CD4-positive, alpha-beta T cell treated with Interleukin-17A for 4 hours (primary cell): ENCODE measurements at places on chromosomes 16 and 17.

GRCh38 chr16:11141409-11142260 lies 114.4 kb downstream of the SOCS1 start:
- DNase-seq: no peak

- DNase-seq: no peak
Observed at GRCh38 chr17:53971361-53971760, 148.6 kb downstream of the KIF2B start.

DNA sequence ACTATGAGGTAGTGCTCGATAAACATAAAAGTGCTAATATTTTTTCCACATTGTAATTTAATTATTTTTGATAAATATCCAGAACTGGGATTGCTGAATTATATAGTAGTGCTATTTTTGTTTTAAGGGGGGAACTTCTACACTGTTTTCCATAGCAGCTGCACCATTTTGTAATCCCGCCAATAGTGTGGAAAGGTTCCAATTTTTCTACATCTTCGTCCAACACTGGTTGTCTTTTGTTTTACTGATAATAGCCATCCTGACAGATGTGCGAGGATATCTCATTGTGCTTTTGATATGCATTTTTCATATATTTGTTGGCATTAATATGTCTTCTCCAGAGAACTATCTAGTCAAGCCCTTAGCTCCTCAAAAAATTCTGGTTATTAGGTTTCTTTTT lies 259.6 kb upstream of the KCNJ16 start:
- DNase-seq: no peak

GRCh38 chr17:76273445-76274111 lies 8.4 kb downstream of the UBALD2 start:
- no peak for DNase-seq

DNA sequence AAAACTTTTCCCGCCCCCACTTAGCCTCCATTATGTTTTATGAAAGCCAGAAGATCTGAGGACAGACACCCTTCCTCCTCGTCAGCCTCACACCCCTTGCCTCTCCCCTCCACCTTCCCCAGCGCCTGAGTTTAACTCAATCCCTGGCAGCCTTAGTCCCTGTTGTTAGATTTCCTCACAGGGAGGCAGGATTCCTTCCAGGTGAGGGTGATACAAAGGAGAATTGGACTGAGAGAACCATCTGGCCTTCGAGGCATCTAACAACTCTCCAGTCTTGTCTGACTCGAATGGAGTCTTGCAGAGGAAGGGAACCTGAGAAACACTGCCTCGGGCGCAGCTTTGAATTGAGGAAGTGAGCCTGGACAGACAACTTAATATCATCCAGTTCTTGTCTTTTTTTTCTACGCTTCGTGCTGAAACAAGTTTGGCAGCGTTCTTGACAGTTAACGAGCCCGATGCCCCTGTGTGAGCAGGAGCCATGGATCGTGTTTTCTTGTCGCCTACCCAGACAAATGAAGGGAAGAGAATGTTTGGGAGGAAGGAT lies 1.3 kb upstream of the ZNF768 start:
- DNase-seq: peak; percentile 29

DNA sequence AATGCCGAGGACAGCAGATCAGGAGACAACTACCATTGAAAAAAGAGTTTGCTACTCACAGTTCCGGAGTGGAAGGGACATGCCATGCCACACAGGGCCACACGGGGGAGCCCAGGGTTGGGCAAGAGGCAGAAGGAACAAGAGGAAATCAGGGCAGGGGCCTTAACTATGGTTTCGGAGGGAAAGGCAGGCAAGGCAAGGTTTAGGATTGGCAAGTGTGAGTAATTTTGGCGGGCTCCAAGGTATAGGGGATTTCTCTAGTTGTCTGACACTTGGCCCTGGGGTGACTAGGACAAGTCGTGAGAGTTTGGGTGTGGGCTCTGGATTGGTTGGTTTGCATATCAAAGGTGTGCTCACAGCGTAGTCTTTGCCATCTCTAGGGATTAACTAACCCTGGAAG lies 27.0 kb upstream of the NTN1 start:
- DNase-seq: peak; percentile 46

DNA sequence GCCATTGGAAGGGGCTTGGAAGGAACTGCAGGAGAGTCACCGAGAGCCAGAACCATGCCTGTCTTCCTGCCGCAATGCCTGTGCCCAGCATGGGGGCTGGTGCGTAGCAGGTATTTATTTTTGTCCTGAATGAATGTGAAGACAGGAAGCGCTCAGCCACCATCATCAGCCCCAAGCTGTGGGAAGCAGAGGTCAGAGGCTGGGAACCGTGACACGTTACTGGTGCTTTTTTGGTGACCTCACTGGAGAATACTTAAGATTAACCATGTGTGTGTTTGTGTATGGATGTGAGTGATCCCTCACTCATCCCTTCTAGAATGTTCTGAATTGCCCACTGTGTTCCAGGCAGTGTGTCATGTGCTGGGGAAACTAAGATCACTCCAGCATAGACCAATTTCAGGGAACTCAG lies 343.8 kb downstream of the SNX29 start:
- no peak for DNase-seq

DNA sequence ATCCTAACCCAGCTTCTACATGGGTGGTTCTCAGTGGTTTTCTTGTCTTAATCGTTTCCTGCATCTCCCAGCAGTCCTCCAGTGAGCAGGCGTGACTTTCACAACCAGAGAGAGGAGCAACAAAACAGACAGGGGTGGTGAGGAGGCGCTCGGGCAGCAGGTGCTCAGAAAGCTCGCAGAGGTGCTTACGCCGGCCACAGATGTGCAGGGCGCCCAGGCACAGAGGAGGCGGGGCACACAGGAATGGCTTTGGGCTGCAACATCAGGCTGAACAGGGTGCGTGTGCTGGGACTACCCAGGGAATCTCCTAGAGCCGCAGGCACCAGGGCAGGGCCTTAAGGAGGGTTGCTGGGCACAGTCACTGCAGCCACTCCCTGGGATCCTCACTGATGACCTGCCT lies 32.6 kb downstream of the KLHDC4 start:
- DNase-seq: peak; percentile 21

GRCh38 chr17:12620200-12620720 lies 45.4 kb upstream of the MYOCD start:
- DNase-seq: no peak

DNA sequence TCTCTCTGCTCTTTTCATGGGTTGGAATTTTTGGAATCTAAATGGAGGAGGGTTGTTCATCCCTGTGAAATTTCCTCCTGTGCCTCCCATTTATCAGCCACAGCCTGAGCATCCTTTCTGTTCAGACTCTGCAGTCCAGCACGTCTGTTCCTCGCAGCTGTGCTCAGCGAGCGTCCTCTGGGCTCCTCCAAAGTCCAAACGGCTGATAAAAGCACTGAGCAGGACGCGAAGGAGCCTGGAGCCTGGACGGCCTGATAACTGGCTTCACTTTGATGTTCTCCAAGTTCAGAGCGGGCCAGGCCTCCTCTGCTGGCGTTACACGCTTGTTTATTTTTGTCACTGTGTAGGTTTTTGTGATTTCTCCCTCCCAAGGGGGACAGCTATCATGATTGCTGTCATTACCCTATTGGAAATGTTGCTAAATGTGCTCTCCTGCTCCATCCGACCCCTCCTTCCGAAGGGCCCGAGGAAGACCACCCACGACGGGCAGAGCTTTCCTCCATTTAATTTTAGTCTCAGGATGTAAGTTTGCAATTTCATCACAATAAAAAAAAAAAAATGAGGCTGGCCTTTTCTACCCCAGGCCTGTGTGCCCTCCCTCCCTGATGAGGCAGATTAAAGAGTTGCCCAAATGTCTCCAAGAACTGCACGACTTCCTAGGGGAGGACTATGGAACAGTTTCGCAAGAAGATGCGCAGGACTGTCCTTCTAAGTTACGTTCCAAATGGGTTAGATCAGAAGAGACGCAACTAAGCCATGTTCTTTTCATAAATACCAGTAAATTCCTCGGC lies 290.5 kb upstream of the FOXF1 start:
- no peak for DNase-seq

GRCh38 chr16:55640701-55641327 lies 15.0 kb upstream of the SLC6A2 start:
- no peak for DNase-seq

GRCh38 chr16:53898993-53899392 lies 195.0 kb downstream of the FTO start:
- DNase-seq: no peak
